ENCODE measurements at places on chromosomes 2 and 18.
A peak's percentile ranks its signal among the peaks of the same experiment; 100 is the strongest.

DNA sequence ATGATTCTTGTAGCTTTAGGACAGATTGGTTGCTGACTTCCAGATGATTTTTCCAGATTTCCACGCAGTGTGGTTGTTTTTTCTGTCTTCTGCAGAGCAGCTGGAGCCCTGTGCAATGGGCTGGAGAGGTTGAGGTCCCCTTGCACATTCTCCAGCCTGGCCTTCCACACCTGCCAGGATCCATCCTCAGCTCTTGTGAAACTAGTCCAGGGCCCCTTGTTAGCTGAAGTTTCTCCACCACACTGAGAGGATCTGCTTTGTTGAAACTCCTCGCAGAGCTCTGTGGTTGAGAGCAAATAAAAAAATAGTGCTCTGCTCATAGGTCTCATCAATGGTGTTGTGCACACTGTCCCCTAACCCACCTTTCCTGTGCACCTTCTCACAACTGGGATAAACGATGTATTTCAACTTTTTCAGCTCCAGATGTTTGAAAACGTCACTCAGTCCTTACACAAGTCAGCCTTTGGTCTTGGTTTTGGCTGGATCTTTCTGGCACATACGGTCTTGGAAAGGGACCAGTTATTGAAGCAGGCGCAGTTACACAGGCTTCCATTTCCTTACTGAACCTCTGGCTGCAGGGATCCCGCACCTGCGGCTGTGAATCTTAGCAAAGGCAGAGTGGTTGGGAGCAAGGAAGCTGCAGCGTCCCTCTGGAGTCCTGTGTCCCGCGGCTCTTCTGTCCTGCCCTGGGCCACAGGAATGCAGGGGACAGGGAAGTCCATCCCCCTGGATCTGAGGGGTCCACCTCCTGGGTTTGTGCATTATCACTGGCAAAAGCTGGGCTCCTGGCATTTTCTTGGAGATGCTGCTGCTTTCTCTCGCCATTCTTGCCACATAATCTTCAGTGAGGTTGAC is 272.0 kb upstream of the DSEL start:
- no peak for DNase-seq

DNA sequence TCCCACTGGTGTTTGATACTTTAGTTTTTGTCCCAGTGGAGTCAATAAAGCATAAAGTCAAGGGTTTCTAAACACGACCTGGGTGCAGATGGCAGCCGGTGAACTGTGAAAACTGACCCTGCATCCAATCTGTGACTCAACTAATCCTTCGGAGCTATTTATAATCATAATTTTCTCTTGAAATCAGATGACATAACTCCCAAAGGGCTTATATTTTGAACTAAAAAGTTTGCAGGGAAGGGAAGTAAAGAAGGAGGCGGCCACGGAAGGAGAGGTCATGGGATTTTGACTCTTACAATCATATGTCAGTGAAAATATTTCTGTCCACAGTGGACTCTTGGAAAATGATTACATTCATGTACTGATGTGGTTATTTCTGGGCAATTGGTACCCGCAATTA is 178.5 kb downstream of the PDE1A start:
- DNase-seq, result no peak

DNA sequence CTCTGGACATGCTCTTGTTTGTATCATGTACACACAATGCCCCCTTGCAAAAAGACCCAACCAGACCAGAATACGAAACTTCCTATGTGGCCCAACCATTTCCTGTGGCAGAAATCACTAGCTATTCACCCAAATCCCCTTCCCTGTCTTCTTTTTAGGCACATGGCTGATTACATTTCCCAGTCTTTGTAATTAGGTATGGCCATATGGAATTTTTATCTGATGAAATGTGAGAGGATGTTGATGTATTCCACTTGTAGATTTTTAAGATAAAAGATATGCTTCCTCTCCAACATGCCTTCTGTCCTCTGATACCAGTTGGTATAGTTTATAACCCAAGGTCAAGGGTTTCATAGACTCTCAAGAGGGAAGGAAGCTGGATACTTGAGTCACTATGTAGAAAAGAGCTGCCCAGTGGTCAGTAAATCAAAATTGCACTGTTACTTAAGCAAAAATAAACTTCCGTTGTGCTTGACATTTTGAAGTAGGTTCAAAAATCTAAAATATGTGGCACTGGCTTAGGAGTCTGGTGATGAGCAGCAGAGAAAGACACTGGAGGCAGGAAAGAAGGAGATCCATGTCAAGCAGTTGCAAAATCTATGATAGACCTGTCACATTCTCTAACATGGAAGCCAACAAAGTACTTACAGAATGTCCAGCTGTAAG is 297.4 kb downstream of the SMAD2 start:
- no peak for DNase-seq

DNA sequence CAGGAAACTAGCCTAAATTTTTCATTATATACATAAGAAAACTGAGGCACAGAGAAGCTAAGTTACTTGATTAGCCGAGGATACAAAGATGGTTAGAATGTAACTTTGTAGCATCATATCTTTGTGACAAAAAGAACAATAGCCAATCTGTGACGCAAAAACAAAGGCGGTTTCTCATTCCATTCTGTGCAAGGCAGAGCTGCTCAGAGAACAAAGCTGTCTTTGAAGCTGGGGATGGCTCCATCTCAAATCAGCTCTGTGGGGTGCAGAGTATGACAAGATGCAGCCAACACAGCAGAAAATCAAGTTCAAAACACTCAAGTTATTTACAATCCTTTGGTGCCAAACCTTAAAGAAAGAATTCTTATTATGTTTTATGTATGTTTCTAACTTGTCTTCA is 81.9 kb upstream of the VWC2L start:
- no peak for DNase-seq

DNA sequence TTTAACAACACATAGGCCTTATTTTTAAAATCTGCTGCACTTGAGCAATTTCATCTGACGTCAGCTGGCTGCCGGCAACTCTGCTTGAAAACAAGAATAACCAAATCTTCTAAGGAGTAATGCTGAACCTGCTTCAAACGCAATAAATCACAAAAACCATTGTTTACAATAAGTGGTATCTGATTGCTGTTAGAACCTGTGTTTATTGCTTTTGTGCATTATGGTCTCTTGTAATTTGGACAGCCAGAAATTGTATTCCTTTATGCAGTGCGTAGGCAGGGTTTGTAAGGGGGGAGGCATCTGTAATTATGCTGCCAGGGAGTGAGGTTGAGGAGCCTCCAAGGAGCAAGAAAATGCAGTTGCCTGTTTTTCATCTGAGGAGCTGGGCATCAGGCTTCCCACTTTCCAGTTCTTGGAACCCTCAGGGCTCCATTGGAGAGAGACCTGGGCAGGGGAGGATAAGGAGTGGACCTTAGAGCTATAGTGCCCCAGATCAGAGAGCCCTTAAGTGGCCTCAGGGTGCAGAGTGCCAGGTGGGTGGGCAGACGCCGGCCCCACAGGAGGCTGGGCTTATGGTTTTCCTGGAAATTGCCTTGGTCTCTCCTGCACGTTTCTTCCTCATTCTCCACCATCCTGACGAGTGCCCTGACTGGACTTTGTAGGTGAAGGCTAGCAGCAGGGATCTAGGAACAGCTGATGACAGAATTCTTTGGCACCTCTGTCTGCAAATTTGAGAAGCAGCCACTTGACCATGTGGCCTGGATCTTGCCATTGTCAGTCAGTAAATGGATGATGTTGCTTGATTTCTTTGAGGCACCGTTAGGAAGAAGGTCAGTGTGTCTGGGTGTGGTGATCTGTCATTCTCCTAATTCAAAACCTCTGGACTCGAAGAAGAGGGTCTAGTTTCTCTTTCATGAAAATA is 129.2 kb downstream of the KLHL29 start:
- no peak for DNase-seq

GRCh38 chr2:127115471-127116199 is 8.7 kb upstream of the BIN1 start:
- no peak for DNase-seq

DNA sequence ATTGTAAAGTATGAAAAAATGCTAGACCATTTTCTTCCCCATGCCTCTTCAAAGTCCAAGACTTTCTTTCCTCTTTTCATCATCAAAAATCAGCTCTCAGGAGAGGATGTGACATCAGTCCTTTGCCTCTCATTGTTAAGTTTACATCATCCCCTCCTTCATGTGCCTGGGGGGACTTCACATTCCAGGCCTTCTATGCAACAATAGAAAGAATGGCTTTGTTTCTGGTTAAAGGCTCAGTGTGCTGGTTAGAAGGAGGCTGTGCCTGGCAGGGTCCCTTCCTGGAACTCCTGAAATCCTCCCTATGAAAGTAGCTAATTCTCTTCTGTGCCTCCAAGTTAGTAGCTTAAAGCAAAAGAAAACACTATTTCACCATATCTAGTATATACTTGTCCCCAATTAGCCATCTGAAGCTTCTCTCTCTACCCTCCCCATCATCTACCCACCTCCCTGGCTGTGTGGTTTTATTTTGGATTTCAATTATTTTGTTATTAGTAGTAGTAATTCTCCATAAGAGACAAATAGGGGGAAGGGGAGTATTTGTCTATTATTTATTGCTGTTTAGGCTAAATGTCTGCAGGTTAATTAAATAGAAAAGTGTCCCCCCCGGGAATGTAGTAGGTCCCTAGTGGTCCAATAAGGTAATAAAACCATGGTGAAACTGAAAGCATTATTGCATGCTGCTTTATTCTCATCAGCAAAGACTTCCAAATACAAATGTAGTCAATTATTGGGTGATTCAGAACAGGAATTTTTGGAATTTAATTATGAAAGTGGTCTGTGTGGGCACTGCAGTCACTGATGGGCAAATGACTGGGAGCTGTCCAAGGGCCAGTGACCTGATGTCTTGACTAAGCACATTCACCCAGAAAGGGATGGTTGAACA is 69.0 kb downstream of the CPO start:
- no peak for DNase-seq

DNA sequence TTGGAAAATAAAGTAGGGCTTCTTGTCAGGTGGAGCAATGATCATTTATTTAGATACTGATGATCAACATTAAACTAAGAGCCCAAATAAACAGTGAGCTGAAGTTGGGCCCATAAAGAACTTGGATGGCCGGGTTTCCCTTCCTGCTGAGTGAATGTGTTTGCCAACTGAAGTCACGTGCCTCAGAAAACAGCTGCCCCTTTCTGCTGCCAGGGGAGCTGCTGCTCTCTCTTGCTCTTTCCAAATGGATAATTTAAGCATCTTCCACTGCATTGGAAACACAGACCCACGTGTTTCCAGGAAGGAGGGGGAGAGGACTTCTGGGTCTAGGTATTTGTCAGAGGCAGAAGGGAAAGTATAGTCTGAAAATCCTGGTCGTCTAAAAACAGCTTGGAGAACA is 22.9 kb upstream of the NCKAP5 start:
- no peak for DNase-seq

DNA sequence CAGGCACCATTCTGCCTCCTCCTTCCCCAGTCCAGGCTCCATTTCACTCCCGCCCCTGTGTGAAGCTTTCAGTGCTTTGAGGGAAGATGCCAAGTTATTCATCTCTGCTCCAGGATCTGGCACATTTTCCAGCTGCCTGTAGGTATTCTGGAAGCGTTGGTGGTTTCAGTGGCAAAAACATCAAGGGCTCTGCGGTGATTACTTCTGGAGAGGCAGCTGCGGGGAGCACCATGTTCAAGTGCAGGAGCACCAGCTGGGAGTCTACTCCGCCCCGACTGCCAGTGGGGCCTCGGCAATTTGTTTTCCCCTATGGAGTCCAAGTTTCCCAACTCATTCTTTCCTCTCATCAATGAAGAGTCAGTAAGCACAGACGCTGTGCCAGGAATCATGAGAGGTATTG is 211.7 kb downstream of the CLIP4 start:
- DNase-seq, result no peak

- DNase-seq, result no peak
These were observed 38.1 kb upstream of the OTX1 start for GRCh38 chr2:63012541-63012940.

DNA sequence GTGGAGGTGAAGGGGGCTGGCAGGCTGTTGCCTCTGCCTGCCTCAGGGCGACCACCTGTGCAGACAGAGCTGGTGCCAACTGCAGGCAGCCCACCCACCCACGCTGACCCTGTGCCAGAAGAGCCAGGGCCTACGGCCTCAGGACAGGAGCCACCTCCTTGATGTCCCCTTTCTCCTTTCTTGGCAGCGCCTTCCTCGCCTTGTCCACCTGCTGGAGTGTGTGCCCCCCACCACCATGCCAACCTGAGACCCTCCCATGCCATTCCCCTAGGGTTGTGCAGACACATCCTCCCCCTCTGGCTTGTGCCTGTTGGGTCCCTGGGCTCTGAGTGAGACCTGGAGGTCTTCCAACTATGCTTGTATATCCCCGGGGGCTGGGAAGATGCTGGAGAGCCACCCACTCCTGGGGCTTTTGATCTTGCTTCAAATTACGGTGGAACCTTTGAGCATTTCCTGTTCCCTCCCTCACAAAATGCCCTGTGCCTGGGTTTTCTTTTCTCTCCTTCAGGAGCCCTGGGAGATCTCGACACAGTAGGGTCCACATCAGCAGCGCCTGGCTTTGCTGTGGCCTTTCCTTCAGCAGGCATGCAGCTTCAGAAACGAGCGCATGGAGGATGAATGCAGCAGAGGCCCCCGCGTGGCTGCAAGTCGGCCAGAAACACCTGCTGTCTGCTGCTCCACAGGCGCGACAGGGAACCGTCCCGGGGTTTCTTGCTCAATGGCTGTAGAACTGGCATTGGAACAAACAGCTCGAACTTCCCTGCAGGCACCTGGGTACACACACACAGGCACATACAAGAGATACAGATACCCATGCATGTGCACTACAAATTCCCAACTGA is 65.9 kb upstream of the SH3RF3 start:
- peak; percentile 22 for DNase-seq

GRCh38 chr18:8735274-8735673 is 29.9 kb downstream of the MTCL1 start:
- no peak for DNase-seq

- no peak for DNase-seq
These were observed 41.9 kb downstream of the KCNJ3 start for GRCh38 chr2:154740361-154740760.

DNA sequence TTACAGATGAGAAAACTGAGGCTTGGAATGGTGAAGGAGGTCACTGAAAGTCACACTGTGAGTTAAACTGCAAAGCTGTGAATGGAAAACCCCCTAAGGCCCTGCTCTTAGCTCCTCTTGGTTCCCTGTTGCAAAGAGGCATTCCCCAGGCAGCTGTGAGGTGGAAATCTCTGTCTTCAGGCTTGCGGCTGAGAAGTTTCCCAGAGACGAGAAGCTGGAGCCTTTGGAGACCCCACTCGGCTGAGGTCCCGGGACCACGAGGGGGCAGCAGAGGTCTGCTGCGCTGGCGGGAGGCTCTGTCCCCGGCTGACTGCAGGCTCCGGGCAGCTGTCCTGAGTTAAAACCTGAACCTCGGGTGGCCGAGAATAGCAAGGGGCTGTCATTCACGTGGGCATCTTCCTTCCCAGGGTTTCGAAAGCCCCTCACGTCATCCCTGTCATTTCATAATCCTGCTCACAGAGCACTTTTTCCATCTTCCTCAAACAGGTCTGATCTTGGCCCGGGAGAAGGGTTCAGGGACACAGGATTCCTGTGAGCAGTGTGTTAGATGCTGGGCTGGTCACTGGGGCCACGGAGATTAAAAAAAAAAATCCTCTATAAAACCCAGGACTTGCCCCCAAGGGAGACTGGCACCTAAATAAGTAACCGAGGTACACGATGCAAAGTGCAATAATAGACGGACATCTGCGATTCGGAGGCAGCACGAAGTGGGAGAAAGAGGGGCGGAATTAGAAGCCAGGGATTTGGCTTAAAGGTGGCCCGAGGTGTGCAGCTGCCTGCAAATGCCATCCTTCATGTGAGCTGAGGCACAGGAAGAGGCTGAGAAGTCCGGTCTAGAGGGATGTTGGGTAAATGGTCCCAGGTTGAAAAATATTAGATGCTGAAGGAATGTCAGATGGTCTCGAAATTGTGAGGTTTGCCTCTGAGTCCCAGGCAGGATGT is 24.6 kb upstream of the ATOH8 start:
- peak; percentile 46 for DNase-seq

- DNase-seq, result no peak
These were observed 10.0 kb downstream of the SH3BP4 start for GRCh38 chr2:234961784-234962183.

- no peak for DNase-seq
These were observed 14.6 kb upstream of the KIDINS220 start for GRCh38 chr2:8851811-8852560.

Measured in stimulated activated naive CD4-positive, alpha-beta T cell (primary cell).